ENCODE measurements at places on chromosomes 3 and 15.
A peak's percentile ranks its signal among the peaks of the same experiment; 100 is the strongest.

- DNase-seq: no peak
Measured at GRCh38 chr3:26345613-26346012, 277.0 kb upstream of the LRRC3B start.

GRCh38 chr3:8204853-8205650 is 296.6 kb upstream of the LMCD1 start:
- no peak for DNase-seq

- peak; percentile 46 for DNase-seq
Measured at GRCh38 chr3:10263646-10264363, 15.5 kb downstream of the TATDN2 start.

DNA sequence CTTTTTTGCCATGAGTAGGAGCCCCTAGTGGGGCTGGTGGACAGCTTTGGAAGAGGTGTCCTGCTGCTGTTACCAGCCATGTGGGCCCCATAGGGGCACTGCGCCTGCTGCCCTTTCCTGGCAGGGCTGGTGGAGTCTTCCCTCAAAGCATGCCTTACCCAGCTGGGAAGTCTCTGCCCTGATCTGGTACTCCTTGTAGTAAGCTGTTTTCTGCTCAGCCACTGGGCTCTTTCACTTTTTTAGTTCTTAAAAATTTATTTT is 26.2 kb downstream of the HMCES start:
- DNase-seq: no peak

- peak; percentile 88 for DNase-seq
Measured at GRCh38 chr15:67790610-67791319, 34.5 kb upstream of the SKOR1 start.

DNA sequence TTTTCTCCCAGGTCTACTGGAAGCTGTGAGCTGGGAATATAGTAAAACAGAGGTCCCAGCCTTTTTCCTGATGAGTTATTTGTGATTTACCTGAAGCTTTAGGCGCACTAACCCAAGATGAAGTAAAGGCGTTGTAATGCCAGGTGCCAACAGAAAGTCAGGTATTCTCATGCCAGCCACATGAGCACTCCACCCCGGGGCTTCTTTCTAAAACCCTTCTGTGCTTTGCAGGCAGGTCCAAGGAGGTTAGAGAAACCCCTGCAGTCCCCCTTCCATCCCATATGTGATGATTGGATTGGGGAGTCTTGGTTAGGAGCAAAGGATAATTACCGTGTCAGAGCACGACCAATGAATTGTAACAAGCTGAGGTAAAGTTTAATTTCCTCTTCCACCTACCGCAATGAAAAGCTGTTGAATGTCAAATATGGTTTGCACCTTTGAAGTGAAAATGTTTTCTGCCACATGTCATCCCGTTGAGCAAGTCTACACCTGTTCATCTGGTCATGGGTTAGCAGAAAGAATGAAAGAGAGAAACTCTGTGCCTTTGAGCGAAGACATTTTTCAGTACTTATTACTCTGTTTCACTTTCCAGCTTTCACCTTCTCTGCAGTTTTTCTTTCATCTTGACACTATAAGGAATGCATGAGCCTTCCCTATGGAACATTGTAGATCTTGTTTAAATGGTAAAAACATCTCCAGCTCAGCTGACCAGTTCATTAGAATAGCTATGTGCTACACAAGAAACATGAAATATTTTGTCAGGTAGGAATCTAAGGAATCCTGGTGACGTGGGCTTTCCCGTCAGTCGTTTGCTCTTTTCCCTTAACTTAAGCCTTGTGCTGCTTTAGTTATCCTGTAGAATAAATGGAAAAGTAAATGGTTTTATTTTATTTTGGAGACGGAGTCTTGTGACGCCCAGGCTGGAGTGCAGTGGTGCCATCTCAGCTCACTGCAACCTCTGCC is 204.6 kb upstream of the IL12A start:
- peak; percentile 65 for DNase-seq
